ENCODE measurements at places on chromosomes 1 and 21.

- no peak for DNase-seq
These were observed 16.7 kb downstream of the MACF1 start for GRCh38 chr1:39220891-39221870.

GRCh38 chr1:100476735-100477290 lies 61.1 kb upstream of the GPR88 start:
- DNase-seq, result no peak

DNA sequence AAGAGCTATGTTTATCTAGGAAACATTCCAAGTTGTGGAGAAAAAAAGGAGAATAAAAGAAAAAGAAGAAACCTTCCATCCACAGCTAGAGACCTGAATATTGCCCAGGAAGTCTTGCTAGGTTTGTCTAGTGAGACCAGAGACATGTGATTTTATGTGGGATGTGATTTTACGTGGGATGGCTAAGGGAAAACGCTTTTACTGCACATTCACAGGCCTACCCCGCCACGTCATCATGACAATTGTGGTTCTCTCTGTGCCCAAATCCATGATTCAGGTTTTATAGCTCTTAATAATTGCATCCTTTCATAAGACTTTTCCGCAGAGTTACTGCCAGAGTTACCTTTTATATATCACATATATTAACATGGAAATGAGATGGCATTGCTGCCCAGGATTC lies 86.4 kb upstream of the SSX2IP start:
- no peak for DNase-seq

DNA sequence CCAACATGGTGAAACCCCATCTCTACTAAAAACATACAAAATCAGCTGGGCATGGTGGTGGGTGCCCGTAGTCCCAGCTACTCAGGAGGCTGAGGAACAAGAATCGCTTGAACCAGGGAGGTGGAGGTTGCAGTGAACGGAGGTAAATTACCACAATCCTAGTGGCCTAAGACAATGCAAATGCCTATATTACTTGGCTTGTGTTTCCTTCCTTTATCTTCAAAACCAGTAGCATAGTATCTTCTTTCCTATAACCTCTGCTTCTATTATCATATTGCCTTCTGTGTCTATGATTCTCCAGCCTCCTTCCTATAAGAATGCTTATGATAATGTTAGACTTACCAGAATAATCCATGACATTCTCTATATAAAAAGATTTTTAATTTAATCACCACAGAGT lies 156.2 kb upstream of the RGS18 start:
- DNase-seq, result no peak

GRCh38 chr21:45209046-45209445 lies 78.6 kb downstream of the POFUT2 start:
- DNase-seq, result no peak

GRCh38 chr21:28229814-28230213 lies 762.9 kb downstream of the LTN1 start:
- no peak for DNase-seq

DNA sequence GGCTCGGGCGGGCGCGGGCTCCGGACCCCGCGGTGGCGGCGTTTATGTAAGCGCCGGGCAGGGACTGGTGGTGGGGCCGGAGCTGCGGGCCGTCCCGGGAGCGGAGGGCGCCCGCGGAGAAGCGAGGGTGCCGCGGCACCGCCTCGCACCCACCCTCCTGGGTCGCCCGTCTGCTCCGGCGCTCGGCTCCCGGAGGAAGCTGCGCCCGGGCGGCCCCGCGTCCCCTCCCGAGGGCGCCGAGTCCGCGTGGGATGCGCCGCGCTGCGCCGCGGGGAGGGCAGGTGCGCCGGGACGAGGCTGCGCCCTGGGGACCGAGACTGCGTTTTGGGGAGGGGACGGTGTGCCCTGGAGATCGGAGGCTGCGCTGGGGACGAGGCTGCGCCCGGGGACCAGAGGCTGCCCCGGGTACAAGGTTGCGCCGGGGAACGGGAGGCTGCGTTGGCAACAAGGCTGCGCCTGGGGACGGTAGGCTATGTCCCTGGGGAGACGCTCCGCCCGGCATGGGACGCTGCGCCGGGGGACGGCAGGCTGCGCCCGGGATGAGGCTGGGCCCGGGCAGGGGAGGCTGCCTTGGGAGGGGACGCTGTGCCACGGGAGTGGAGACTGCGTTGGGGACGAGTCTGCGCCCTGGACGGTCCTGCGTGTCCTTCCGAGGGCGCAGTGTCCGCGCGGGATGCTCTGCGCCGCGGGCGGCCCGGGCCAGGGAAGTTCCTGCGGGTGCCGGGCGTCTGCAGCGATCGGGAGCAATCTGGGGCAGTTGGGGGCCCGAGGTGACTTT lies 627 bp downstream of the ADARB1 start:
- DNase-seq, result peak; percentile 54

DNA sequence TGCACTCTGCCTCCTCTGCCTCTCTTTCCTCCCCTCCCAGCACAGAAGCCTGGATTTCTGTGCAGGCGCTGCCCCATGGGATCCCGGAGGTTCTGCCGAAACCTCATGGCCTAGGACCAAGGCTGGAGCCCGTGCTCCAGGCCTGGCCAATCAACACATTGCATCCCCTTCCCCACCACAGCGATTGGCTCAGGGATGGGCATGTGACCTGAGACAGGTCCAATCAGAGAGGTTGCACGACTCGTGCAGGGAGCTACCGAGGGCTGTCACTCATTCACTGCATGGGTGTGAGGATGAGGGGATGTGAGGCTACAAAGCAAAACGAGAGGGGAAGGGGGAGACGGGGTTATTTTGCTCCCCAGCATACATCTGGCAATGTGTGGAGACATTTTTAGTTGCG lies 3.3 kb upstream of the CELA2B start:
- no peak for DNase-seq

DNA sequence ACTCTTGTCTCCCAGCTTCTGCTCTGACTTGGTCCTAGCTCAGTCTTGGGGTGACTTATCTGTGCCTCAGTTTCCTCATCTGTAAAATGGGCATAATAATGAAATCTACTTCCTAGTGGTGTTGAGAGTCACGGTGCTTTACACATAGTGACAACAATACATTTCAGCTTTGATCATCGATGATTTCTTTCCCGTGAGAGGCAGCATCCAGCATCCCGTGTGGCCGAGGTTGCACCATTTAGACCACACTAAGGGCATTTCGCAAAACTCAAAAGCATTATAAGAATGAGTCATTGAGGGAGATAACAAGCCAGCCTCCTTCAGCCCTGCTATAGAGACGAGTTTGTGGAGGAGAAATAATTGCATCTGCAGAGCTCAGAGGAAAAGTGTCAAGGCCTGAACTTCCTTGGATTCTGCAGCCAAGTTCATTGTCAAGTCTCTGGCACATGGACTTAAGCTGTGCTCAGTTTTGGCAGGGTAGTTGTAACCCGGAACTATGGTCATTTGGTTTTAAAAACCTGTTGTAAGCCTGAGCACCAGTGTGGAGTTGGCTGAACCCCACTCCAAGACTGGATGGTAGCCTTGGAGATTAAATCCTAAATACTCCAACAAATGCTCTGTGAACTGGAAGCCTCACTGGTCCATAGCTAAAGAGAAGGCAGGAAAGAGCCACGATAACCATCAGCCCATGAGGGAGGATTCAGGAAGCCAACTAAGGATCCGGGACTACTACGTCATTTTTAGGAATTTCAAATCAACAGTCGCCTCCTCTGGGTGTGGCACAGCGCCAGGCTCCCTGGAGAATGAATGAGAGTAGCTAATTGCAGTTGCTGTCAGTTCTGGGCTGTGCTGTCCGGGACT lies 64.2 kb downstream of the TCP10L start:
- no peak for DNase-seq

DNA sequence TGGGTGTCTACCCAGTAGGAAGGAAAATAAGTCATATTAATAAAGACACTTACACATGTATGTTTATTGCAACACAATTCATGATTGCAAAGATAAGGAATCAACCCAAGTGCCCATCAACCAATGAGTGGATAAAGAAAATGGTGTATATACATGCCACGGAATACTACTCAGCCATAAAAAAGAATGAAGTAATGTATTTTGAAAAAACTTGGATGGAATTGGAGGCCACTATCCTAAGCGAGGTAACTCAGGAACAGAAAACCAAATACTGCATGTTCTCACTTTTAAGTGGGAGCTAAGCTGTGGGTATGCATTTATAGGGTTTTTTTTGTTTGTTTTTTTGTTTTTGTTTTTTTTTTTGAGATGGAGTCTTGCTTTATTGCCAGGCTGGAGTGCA lies 49.1 kb downstream of the VANGL2 start:
- no peak for DNase-seq

DNA sequence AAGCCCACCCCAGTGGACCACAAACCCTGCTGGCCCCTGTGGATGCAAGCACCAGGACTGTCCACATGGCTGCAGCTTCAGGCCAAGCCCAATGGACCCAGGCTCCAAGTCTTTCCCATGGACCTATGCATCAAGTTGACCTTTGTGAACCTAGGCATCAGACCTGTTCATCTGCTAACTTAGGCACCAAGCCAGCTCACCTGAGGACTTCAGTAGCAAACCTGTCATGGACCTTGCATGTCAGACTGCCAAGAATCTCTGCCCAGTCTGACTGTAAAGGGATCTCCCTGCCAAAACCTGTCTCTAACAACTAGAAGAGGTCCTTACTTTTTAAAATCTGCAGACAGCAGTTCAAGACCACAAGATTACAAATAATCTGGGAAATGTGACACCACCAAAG lies 37.8 kb downstream of the FMO3 start:
- DNase-seq, result no peak

DNA sequence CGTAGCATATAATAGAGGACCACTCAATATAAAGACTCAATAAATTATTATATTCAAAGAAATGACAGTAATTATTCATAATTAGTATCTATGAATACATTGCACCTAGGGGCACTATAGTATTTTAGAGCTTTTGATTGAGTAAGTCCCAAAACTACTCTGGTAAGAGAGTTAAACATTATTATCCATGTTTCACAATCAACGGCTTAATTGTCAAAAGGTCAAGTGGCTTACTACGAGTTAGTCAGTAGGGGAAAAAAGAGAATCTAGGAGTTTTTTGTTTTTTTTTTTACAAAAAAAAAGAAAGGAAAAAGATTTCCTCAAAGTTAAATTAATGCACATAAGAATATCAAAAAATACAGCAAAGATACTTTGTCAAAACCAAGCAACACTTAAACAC lies 20.4 kb upstream of the LAMC1 start:
- DNase-seq, result no peak

DNA sequence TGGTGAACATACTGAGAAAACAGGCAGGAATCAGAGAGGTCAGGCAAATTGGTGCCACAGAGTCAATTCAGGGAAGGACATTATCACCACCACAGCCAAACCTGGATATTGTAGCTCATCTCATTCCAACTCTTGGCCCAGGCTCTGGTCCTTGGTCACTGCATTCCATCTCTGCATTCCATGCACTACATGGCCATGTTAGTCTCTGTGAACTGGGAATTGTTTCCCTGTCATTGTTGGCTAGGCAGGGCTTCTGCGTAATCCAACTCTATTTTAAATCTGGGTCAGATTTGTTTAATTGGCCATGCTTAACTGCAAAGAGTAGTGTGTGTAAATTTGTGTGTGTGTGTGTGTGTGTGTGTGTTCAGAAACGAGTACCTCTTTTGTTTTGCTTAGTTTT lies 837.6 kb upstream of the ADAMTS5 start:
- no peak for DNase-seq

GRCh38 chr1:247112479-247112781 lies 8.3 kb upstream of the ZNF669 start:
- no peak for DNase-seq

- no peak for DNase-seq
These were observed 39.9 kb upstream of the KRTAP19-8 start for GRCh38 chr21:31078216-31078615.

DNA sequence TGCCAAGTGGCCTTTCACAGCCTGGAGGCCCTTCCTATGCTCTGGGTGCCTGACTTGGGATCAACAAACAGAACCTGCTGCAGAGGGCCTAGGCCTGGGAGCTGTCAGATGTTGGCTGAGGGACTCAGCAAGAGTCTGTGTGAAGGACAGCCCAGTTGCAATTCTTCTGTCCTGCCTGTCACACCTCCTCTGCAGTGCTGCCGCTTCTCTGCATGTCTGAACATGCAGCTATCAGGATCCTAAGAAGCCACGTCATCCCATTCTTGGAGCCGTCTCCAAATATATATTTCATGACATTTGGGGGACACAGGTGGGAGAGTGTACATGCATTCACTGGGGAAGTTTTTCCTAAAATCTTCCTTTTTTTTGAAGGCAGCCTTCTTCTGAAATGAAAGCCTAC lies 8.6 kb downstream of the FCAMR start:
- no peak for DNase-seq

- no peak for DNase-seq
These were observed 4.3 kb downstream of the RAB25 start for GRCh38 chr1:156065212-156065611.

DNA sequence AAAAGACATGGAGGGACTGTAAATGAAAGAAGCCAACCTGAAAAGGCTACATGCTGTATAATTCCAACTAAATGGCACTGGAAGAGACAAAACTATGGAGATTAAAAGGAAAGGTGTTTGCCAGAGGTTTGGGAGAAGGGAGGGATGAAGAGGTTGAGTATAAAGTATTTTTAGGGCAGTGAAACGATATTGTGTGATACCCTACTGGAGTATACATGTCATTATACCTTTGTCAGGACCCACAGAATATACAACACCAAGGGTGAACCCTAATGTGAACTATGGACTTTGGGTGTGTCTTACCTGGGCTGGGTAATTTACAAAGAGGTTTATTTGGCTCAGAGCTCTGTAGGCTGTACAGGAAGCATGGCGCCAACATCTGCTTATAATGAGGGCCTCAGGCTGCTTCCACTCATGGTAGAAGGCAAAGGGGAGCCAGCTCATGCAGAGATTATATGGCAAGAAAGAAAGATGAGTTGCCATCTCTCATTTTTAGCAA lies 73.4 kb downstream of the CD2 start:
- DNase-seq, result no peak

DNA sequence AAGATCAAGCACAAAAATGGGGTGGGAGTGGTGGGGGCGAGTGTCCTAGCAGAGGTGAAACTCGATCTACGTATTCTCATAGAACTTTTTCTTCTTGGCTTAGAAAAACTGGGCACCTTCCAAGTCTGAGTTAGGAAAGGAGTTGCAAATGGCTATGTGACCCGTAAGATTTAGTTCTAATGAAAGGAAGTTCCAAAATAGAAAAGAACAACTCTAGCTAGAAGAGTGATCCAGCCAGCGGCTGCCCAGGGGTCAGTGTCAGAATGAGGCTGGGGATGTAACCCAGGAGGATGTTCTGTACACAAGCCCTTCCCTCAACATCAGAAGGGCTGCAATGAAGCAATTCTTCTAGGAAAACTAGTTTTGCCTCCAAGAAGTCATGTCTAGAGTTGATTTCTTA lies 5.2 kb downstream of the MTARC1 start:
- DNase-seq, result no peak

GRCh38 chr1:2472109-2472508 lies 4.0 kb upstream of the PLCH2 start:
- no peak for DNase-seq

- DNase-seq, result no peak
These were observed 16.2 kb downstream of the KCND3 start for GRCh38 chr1:111973150-111973790.

GRCh38 chr21:38151021-38151645 lies 105.7 kb upstream of the KCNJ15 start:
- DNase-seq, result no peak

DNA sequence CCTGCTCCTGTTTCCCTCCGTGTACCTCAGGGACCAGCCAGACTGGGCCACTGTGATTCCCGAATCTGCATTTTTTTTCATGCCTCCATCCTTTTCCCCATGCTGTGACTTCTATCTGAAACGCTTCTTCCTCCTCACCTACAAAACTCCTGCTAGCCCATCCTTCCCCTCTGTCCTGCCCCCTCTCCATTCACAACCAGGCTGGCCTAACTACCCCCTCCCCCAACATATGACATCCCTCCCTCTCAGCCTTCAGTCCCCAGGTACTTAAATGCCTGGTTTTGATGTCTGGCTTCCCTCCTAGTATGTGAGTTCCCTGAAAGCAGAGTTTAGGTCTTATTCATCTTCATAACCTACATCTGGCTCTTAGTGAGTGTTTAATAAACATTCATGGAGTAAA lies 82.7 kb downstream of the TAS1R2 start:
- DNase-seq, result no peak

All from T-helper 2 cell (primary cell).